ENCODE measurements at places on chromosomes 1 and 21. TPM values are rescaled to one million over a fixed set of nuclear protein-coding genes. Genes with fewer than 3 reads are reported as not detected.

The TMPRSS2 gene
- 59.2 TPM for polyA plus RNA-seq

The ARPC5 gene
- polyA plus RNA-seq = 87.5 TPM

The F13B gene
- not detected for polyA plus RNA-seq

The POU3F1 gene
- polyA plus RNA-seq = 0.20 TPM

The KRTAP12-2 gene
- polyA plus RNA-seq = not detected

The SAMSN1 gene
- polyA plus RNA-seq = 10.5 TPM

The MEGF6 gene
- polyA plus RNA-seq = 2.6 TPM

The CELA2A gene
- 0.43 TPM for polyA plus RNA-seq

The RGS8 gene
- polyA plus RNA-seq = not detected

The DENND2C gene
- 1.2 TPM for polyA plus RNA-seq

The L1TD1 gene
- polyA plus RNA-seq = not detected

The FMN2 gene
- polyA plus RNA-seq = 0.61 TPM

The CD1D gene
- polyA plus RNA-seq = 1.00 TPM

The PINK1 gene
- 74.1 TPM for polyA plus RNA-seq

The FCRLB gene
- 0.30 TPM for polyA plus RNA-seq

The VPS13D gene
- 6.7 TPM for polyA plus RNA-seq

The C1orf94 gene
- not detected for polyA plus RNA-seq

The CITED4 gene
- polyA plus RNA-seq = 8.6 TPM

The ITLN1 gene
- 10.1 TPM for polyA plus RNA-seq

The ALPL gene
- 2.9 TPM for polyA plus RNA-seq

The DIO1 gene
- not detected for polyA plus RNA-seq

The LCE1E gene
- not detected for polyA plus RNA-seq

The TTC34 gene
- 0.10 TPM for polyA plus RNA-seq

The SELENBP1 gene
- polyA plus RNA-seq = 117 TPM

The C1orf116 gene
- 29.7 TPM for polyA plus RNA-seq

The WNT4 gene
- polyA plus RNA-seq = 10.0 TPM

The C4BPB gene
- polyA plus RNA-seq = 8.5 TPM

The PGBD5 gene
- polyA plus RNA-seq = 0.31 TPM

The IFI44 gene
- polyA plus RNA-seq = 27.4 TPM

The AADACL3 gene
- not detected for polyA plus RNA-seq

The FMO5 gene
- polyA plus RNA-seq = 29.8 TPM

The USH2A gene
- polyA plus RNA-seq = not detected

The IRF6 gene
- polyA plus RNA-seq = 25.2 TPM

All from stomach (tissue), 19 donors.